ENCODE measurements at places on chromosomes 5 and 9. TPM values are rescaled to one million over a fixed set of nuclear protein-coding genes. Genes with fewer than 3 reads are reported as not detected.

DNA sequence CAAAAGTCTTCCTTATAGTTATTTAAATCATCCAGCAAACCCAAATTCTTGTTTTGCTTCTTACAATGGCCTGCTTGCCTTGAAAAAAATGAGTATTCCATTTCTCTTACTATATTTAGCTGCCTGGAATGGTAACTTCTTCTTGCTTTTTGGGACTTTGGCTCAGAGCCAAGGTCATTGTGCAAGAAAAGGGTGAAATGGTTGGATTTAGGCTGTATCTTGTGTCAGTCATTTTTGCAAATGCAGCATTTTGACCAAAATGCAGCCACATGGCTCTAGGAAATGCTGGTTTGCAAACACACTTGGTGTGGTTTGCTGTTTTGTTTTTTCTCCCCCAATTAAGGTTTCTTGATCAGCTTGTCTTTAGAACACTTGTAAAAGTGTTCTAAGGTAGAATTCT, 133.3 kb upstream of the ELL2 start:
- DNase-seq, result no peak

Gene TRPM3
- not detected for total RNA-seq

GRCh38 chr5:32765266-32765665, 54.1 kb downstream of the NPR3 start:
- no peak for DNase-seq

Gene VCAN
- total RNA-seq, result 1.5 TPM

Gene PELO
- total RNA-seq, result 7.7 TPM

Gene MEIKIN
- 0.74 TPM for total RNA-seq

DNA sequence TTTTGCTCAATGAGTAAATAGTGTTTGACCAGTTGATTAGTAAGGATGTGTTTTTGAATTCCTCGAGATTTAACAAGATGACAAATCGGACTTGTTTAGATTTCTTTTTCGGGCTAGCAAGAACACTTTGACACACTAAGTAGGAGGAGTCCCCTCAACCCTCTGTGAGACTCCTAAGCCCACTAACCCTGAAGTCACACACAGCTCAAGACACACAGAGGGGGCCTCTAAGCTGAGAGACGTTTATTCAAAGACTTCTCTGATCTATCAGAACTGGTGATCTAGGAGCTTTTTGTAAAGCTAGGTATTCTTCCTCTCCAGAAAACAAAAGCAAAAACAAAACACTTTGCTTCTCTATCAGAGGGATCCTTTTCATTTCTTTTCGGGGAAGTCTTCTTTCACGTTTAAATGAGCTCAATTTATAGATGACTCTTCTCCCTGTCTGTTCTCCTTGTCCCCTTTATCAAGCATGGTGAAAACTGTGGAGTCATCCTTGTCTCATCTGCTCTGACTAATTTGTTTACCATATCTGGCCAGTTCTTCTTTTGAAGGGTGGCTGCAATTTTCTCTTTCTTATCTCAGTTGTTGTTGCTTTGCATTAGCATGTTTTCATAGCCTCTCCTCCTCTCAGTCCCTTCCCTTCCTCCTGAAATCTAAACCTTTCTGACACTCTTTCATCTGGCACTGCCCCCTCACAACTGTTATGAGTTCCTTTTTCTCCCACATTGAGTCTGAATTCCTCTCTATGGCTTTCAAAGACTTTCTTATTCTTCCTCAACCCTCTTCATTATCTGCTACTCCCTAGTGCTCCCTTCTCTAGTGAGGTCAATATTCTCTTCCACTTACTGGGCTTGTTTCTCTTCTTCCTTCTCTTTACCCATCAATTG, 68.5 kb upstream of the RAI14 start:
- no peak for DNase-seq

Gene C9orf57
- not detected for total RNA-seq

Gene HRH2
- total RNA-seq, result 12.9 TPM

- DNase-seq, result no peak
Measured at GRCh38 chr5:178595150-178595549, 5.0 kb upstream of the COL23A1 start.

Gene SPDL1
- total RNA-seq, result 13.6 TPM

GRCh38 chr9:136916330-136917184, 28.0 kb downstream of the FBXW5 start:
- no peak for DNase-seq

DNA sequence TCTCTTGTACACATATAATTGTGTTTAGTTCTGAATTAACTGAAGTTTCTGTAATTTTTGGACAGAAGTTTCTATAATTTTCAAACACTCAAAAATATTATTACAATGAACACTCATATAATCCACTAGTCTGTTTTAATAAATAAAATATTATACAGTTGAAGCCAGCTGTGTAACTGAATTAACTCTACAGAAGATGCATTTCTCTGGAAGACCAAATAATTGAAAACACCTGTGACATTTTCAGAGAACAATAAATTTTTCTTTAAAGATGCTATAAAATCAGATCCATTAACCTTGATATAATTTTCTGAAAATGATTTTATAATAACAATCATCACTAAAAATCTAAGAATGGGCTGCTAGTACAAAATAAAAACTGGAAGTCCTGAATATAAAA, 14.7 kb downstream of the NADK2 start:
- DNase-seq, result no peak

DNA sequence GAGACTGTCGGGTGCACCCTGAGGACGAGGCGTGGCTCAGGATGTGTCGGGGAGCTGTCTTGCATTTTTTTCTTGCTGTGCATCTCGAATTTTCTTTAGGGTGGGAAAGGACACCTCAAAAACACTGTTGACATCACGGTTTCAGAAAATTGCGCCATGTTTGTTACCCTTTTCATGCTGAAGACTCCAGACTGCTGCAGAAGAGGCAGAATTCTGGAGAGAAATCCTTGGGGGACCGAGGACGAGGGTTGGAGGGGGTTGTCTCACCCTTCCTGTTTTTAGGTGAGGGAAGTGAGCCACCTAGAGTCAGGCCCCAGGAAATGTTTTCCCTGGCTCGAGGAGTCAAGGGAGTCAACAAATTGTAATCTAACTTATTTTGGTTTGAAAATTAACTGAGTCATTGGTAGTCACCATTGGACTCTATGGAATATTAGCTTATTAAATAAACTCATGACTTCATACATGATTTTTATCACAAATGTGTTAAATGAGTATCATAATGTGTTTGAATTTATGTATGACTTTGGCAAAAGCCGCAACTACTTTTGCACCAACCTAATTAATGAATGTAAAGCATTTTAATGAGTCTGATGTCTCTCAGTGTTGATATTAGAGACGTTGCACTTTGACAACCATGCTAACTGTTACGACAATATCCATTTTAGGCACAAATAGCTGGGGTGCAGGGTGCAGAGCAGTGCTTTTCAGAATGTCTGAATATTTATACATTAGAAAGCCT, 724 bp upstream of the LYSMD3 start:
- peak; percentile 93 for DNase-seq

DNA sequence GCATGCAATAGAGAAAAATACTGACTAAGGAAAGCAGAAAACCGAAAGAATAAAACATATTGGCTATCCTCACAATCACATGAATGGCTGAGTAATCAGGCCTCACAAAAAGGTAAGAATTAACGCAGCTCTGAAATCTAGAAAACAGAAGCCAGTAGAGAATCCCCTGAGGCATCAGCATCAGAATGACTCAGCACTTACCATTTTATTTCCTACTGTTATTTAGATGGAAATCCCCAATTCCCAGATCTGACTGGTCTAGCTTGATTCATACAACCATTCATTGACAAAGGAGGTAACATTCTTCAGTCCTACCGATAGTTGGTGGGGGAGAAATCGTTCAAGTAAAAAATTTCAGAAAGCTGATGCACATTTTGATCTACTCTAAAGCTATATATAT, 1408.4 kb upstream of the WWC1 start:
- no peak for DNase-seq

Gene PRUNE2
- 0.84 TPM for total RNA-seq

Gene TICAM2
- 0.93 TPM for total RNA-seq

GRCh38 chr9:71446106-71446472, 322.2 kb downstream of the CEMIP2 start:
- DNase-seq, result no peak

- no peak for DNase-seq
Measured at GRCh38 chr5:176995896-176996767, 10.4 kb downstream of the UIMC1 start.
